ENCODE measurements at places on chromosomes 4 and X.
A peak's percentile ranks its signal among the peaks of the same experiment; 100 is the strongest.

GRCh38 chrX:106363214-106363613, 195.1 kb downstream of the PWWP3B start:
- DNase-seq: no peak

DNA sequence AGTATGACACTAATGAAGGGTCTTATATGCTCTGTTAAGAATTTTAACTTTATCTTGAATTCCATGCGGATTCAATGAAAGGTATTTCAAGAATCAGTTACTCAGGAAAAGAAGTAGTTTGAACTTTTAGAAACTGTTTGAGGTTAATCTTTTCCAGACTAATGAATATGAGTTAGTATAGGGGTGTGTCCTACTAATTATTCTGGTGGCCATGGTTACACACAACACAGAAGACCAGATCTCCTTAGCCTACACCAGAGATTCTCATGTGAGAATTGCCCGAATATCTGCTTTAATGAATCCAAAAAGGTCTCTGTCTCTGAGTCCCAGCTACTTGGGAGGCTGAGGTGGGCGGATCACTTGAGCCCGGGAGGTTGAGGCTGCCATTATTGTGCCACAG, 100.4 kb downstream of the MMRN1 start:
- no peak for DNase-seq

- no peak for DNase-seq
Measured at GRCh38 chr4:7904952-7905915, 34.4 kb downstream of the AFAP1 start.

- DNase-seq: no peak
Measured at GRCh38 chr4:118743867-118744266, 58.7 kb downstream of the METTL14 start.

DNA sequence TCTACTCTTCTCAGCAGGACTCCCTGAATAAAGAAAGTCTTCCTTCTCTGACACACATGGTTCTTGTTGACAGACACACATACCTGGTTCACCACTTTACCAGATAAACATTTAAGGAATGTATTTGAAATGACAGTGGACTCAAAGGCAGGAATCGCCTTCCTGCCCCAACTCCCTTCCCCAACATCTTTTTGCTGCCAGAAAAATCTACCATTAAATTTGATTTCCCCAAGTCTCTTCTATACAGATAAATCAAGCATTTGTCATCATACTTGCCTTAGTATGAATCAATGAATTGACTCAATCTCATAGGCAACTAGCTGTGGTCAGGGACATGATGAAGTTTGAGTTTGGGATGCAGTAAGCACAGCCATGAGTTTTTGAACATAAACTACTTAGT, 23.3 kb upstream of the ANXA5 start:
- DNase-seq: no peak

- no peak for DNase-seq
Measured at GRCh38 chr4:106582103-106582502, 213.5 kb upstream of the GIMD1 start.

DNA sequence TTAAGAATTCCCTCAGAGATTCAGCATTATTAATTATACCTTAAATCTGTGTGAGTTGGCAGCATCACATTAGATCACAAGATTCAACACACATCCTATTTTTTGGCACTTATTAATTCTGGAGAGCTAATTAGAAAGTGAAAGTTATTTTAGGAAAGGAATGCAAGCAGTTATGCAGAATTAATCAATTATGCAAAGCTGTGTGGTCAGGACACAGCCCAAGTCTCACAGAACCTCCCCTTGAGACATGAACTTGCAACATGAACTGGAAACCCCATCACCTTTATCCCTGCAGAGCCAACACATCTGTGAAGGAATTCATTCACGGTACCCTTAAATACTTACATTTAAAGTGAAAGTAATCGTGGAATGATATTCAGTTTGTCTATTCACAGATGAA, 80.5 kb downstream of the TSPAN5 start:
- no peak for DNase-seq

DNA sequence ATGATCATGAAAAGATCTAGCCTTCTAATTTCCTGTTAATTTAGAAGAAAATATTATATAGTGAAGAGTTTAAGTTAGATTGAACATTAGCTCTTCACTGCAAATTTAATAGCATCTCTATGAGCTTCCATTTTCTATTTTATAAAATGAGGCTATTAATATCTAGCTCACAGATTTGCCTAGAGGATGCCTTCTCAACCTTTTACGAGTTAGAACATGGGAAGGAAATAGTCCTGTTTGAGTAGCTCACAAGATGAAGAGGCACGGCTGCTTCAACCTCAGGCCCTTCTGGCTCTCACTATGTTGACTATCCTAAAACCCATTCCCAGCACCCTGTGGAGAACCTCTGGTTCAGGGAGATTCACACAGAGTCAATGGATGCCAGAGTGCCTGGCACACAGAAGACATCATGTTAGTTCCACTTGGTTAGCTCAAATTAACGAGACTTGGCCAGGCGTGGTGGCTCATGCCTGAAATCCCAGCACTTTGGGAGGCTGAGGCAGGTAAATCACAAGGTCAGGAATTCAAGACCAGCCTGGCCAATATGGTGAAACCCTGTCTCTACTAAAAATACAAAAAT, 97.9 kb upstream of the GUCY1A1 start:
- DNase-seq: no peak

DNA sequence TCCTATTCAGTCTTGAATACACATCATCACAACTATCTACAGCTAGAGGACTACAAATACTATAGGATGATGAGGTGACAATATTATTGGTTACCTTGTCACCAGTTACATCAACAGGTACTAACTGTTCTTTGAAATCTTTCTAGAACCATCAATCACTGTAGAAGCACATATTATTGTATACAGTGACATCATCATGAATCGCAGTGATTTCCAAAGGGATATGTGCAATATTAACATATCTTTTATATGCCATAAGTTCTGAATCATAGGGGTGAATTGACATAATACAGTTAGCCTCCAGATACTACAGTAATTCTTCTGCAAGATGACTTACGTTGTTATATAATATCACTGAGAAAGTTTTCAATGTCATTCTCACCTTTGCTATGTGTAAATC, 105.2 kb upstream of the HPGD start:
- no peak for DNase-seq

- DNase-seq: peak; percentile 55
Measured at GRCh38 chrX:40471965-40472648, 108.7 kb upstream of the ATP6AP2 start.

GRCh38 chrX:55026143-55026542, 4.6 kb downstream of the ALAS2 start:
- DNase-seq: no peak

GRCh38 chr4:105587841-105588240, 35.4 kb downstream of the ARHGEF38 start:
- no peak for DNase-seq

DNA sequence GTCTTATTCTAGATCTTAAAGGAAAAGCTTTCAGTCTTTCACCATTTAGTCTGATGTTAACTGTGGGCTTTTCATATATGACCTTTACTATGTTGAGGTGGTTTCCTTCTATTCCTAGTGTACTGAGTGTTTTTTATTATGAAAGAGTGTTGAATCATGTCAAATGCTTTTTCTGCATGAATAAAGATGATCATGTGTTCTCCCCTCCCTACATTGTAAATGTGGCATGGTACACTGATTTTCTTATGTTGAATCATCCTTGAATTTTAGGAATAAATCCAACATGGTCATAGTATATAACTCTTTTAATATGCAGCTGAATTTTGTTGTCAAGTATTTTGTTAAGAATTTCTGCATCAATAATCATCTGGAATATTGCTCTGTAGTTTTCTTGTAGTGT, 4.3 kb downstream of the CLGN start:
- no peak for DNase-seq

DNA sequence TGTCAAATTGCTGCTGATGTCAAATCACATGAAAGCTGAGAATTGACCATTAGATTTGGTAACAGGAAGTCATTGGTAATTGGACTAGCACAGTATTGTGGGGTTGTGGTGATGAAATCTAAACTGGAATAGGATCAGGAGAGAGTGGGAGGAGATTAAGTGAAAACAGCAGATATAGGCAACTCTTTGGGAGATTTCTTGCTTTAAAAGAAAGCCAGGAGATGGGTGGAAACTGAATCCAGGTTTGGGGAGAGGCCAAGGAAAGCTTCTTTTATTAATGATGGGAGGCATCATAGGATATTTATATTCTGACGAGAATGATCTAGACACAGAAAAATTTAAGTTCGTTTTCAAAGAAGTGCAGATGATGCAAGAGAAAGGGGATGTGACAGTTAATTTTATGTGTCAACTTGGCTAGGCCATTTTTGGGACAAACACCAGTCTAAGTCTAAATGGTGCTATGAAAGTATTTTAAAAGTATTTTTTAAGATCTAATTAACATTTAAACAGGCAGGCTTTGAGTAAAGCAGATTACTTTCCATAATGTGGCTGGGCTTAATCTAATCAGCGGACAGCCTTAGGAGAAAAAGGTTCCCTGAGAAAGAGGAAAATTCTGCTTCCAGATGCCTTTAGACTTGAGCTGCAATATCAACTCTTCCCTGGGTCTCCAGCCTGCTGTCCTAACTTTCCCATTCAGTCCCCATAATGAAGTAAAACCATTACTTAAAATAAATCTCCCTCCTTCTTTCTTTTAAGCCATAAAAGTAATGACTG, 24.7 kb downstream of the SEC24D start:
- DNase-seq: no peak

- DNase-seq: no peak
Measured at GRCh38 chrX:70025464-70025863, 24.3 kb downstream of the AWAT2 start.

DNA sequence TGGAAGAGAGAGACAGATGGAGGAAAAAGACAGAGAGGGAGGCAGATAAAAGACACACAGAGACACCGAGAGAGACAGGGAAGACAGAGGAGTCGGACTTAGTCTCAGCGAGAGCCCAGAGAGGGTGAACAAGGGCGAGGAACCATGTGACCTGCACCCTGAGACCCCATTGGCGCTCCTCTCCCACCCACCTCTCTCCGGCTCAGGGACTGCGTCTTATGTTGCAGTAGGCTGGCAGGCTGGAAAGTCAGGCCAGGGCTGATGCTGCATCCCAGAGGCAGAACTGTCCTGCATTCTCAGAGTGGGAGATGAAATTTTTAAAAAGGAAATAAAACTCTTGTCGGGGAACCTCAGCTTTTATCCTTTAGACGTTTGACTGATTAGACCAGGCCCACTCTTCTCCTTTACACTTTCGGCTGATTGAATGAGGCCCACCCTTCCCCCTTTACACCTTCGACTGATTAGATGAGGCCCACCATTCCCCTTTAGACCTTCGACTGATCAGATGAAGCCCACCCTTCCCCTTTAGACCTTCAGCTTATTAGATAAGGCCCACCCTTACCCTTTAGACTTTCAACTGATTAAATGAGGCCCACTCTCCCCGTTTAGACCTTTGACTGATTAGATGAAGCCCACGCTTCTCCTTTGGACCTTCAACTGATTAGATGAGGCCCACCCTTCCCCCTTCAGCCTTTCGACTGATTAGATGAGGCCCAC, 29.5 kb upstream of the IL3RA start:
- peak; percentile 44 for DNase-seq

- DNase-seq: no peak
Measured at GRCh38 chrX:97842468-97843199, 958.9 kb downstream of the RPA4 start.

DNA sequence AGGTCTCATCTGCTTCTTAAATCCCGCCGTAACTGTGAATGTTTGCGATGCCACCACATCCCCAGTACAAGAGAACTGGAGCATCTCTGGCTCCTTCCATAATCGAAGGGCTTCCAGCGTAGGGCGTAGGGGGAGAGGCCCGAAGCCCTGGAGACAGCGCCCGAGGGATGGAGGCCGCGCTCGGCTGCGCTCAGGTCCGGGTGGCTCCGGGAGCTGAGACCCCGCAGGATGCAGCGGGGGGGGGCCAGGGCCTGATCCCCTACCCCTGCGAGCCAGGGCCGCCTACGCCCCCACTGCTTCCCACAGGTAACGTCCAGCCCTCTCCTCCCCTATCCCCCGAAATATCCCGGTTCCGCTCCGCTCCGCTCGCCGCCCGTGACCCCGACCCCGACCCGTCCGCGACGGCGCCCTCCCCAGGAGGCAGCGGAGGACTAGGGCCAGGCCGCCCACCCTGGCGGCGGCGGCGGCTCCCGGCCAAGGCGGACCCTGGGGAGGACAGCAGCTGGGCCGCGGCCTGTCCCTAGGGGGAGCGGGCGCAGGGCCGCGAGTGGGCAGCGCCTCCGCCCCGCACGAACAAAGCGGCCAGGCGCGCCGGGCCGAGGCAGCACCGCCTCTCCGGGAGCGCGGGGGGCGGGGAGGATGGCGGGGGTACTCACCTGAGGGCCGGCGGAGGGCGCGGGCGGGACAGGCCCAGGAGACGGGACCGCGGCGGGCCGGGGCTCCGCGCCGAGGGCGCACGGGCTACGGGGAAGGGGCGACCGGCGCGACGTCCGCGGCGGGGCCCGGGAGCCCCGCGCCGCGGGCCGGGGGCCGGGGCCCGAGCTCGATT, 723 bp downstream of the WDFY3 start:
- DNase-seq: peak; percentile 68

DNA sequence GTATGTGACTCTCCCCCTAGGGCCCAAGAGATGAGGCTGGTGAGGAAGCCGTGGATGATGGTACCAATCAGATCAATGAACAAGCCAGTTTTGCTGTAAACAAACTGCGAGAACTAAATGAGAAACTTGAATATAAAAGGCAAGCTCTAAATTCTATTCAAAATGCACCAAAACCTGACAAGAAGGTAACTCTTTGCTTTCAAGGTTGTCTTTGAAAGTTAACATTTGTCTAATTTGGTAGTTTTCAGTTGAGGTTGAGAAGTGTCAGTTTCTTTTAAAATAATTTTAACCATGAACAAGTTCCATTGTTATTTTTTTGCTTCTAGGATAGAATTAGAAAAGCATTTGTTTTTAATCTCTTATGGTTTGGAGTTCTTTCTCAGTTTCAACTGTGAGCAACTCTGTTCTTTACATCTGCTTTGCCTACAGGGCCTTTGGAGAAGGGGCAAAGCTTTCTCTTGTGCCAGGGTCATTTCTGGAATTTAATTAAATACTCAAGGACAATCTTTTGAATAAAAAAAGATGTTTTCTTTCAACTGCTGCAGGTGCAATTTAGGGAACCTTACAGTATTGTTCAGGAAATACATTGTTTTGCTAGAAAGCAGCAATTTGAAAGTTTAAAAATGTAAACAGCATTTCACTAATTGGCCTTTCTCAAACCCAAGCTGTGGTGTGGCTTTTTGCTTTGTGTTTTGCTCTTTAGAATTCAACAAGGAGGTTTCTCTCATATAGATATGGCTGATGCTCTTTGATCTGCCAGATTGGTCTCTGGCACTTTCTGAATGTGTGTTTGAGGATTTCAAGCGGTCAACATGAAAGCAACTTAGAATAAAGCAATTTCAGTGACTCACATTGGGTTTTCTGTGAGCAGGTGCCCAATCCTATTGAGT, 62.9 kb downstream of the LRP2BP start:
- no peak for DNase-seq

Measured in GM23338 (cell line).